ENCODE measurements at places on chromosomes 11 and 22.

- DNase-seq: no peak
These were observed 177.5 kb downstream of the TMEM135 start for GRCh38 chr11:87215236-87215635.

- no peak for DNase-seq
These were observed 94.5 kb upstream of the TOP3B start for GRCh38 chr22:22076932-22077703.

- no peak for DNase-seq
These were observed 114.2 kb upstream of the PARVA start for GRCh38 chr11:12263141-12263693.

GRCh38 chr11:123526027-123526805, 96.1 kb downstream of the GRAMD1B start:
- DNase-seq: no peak

DNA sequence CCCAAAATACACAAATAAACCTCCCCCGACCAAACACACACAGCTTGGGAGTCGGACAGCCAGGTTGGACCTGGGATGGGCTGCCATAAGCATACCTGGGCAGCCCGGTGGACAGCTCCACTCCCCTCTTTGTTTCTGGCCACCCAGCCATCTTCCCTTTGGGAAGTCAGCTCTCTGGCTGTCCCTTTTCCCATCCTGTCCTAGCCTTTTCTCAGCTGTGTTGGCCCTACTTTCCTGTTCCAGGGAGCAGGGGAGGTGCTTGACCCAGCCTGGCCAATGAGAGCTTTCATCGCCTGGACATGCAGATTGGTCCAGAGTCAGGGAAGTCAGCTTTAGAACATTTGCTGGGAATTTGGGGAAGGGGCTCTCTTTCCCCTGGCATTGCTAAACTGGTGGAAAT, 68.7 kb upstream of the NECTIN1 start:
- no peak for DNase-seq

GRCh38 chr11:124202951-124203350, 19.8 kb downstream of the OR10D3 start:
- DNase-seq: no peak

GRCh38 chr11:45107029-45107428, 39.4 kb upstream of the PRDM11 start:
- no peak for DNase-seq

- no peak for DNase-seq
These were observed 2.2 kb downstream of the PNPLA2 start for GRCh38 chr11:820655-821511.

- no peak for DNase-seq
These were observed 721.7 kb downstream of the DLG2 start for GRCh38 chr11:84905411-84905810.

DNA sequence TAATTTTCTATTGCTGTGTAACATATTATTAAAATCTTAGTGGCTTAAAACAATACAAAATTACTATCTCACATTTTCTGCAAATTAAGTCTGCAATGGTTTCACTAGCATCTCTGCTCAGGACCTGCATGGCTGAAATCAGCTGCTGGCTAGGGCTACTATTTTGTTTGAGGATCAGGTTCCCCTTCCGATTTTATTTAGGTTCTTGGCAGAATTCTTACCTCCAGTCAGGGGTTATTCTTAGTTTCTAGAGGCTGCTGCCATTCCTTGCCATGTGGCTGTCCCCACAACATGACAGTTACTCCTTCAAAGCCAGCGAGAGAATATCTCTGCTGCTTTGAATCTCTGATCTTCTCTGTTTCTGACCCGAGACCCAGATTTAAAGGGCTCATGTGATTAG, 424.5 kb upstream of the ANO5 start:
- DNase-seq: no peak

- DNase-seq: no peak
These were observed 22.0 kb upstream of the IGSF9B start for GRCh38 chr11:133978794-133979193.

GRCh38 chr11:34213366-34213765, 107.9 kb downstream of the NAT10 start:
- DNase-seq: no peak

GRCh38 chr22:43731988-43732387, 80.1 kb downstream of the EFCAB6 start:
- no peak for DNase-seq

GRCh38 chr11:134679592-134679991, 267.6 kb upstream of the B3GAT1 start:
- DNase-seq: no peak

DNA sequence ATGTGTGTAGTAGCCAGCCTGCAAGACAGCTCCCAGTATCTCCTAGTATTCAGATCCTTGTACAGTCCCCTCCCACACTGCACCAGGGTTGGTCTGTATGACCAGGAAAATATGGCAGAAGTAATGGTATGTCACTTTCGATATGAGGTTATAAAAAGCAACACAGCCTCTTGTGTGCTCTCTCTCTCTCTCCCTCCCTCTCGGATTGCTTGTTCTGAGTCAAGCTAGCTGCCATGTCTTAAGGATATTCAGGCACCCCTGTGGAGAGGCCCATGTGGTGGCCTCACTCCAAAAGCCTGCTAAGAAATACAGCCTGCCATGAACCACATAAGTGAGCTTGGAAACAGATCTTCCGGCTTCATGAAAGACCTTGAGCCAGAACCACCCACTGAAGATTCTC, 25.4 kb downstream of the FXYD6 start:
- no peak for DNase-seq

DNA sequence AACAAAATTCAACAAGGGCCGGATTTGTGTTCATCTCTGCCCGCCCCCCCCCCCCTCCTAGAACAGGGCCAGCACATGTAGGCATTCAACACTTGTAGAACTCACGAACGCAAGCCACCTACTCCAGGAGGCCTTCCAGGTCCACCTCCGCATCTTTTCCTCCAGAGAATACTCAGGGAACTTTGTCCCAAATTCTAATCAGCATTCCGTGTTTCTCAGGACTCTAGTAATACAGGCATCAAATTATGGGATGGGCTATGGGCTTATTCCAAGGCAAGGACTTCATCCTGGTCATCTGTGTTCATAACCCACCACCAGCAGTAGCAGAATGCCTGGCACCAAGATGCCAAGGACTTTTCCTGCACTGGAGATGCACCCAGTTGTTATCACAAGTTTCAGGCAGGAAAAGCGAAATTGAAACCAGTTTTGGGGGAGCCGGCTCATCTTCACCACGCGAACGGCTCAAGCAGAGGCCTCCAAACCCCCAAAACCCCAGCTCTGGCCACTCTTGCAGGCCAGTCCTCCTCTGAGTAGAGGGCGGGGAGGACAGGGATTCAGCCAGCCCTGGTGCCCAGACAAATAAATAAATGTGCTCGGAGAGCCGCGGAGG, 462 bp downstream of the UBE2L6 start:
- no peak for DNase-seq

DNA sequence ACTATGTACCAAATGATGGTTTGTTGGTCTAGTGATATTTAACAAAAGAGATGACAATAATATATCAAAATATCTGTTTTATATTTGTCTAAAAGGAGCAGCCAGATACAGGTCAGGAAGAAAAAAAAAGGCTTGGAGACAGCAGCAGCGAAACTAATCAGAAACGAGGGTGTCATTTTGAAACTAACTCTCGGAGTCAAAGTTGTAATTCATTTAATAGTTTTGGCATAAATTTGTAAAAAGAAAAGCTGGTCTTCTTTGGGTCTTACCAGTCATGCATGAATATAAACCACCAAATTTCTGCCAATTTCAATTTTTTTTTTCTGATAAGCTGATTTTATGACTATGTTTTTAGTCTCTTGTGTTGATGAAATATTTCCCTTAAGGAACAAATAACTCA, 25.5 kb downstream of the NPAT start:
- DNase-seq: no peak

DNA sequence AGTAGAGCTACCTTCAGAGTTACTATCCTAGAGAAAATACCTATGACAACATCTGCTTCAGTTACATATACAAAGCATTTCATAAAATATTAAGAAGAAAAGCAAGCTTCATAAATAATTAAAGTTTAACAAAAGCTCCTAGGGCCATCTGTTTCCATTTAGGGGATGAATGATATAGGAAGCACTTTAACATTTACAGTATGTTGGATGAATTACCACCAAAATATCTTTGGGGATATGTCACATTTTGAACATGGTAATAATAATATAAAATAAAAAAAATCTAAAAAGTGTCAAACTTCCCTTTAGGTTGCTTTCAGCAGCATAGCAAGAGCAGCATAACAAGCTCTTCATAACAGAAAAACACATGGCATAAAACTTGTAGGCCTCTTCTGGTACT, 104.6 kb downstream of the ATG16L2 start:
- DNase-seq: no peak

GRCh38 chr11:1340111-1340510, 30.7 kb upstream of the TOLLIP start:
- no peak for DNase-seq

DNA sequence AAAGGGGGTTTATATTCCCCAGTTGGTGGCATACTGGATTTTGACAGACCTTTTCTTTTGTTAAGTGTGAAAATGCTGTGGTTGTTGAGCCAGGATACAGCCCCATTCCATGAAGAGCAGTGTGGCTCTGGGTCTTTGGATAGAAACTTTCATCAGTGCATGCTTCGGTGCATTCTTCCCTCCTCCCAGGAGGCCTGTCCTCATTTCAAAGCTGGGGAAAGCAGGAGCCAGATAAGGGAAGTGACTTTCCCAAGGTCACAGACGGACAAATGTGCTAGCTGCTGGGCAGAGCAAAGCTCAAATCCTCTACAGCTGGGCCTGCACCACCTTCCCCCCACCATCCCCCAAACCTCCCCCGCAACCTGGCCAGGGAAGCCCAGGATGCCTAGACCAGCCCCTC, 184.5 kb upstream of the NTM start:
- no peak for DNase-seq

DNA sequence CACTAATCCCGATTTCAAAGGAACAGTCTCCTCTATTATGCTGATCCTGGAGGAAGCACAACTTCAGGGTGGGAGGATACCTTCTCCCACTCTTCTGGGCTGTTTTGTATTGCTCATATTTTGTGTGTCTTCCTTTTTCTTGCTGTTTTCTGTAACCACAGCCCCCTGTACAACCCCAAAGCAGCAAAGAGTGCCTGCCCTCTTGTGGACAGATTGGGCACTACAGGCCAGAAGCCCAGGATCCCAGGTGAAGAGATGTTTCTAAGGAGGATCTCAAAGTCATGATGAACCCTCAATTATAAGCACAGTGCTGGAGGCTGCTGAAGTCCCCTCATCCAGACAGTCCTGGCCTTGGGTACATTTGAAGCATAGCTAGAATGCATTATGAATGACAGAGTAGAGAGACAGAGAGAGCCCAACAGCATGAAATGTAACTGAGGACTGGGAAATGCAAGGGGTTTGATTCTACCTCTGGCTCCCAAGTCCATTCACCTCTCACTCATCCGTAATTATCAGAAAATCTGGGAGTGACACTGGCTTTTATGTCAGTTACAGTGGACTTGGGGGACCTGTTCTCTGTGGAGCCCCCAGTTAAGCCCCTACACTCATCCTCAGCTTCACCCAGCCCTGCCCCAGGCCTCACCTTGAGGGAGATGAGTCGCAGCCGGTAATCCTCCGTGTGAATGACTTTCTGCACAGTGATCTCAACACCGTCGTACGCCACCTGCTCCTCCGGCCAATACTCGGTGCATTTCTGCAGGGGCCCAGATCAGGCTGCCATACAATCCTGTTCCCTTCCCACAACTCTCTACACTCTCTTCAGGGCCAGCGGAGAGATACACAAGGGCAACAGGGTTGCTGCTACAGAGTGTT, 6.2 kb upstream of the IGSF22 start:
- peak; percentile 56 for DNase-seq

- no peak for DNase-seq
These were observed 10.5 kb upstream of the C11orf24 start for GRCh38 chr11:68282141-68282860.

DNA sequence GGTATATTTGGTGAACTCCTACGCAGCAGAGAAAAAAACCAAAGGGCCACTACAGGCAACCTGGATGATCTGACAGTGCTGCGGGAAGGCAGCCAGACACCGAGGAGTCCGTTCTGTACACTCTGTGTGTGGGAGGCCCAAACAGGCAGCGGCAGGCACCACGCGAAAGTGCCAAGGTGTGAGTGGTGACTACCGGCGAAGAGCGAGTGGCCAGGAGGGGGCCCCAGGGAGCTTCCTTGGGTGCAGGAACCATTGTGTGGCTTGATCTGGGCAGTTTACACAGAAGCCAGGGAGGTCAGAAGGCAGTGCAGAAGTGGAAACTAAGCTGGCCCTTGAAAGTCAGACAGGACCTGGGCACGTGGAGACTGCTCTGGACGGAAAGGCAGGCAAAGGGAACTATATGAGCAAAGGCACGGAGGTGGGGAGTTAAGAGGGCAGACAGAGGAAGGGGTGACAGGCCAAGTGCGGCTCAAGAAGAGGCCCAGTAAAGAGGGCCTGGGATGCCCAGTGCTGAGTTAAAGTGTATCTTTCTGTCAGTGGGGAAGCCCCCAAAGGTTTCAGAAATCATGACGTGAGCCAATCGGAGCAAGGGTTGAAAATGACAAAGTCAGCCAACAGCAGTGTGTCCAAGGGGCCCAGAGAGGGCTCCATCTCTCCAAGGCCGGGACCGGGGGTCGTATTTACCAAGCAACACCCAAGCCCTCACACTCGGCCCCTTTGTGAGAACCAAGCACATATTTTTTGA, 10.6 kb downstream of the TMEM184B start:
- no peak for DNase-seq

DNA sequence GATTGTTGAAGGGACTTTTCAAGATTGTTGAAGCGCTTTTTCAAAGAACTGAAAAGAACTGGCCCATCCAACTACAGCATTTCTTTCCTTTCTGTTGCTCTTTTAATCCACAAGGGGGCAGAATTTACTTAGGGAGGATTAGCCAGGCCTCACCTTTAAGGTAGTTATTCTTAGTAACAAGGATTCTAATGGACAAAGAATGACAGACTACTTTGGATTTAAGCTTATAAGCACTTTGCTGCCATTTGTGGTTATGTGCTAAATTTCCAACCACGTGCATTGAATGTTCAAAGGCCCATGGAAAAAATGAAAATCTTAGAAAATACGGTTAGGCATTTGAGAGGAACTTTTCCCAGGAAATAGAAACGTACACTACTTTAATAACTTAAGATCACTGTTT, 49.5 kb upstream of the HSPA8 start:
- no peak for DNase-seq

DNA sequence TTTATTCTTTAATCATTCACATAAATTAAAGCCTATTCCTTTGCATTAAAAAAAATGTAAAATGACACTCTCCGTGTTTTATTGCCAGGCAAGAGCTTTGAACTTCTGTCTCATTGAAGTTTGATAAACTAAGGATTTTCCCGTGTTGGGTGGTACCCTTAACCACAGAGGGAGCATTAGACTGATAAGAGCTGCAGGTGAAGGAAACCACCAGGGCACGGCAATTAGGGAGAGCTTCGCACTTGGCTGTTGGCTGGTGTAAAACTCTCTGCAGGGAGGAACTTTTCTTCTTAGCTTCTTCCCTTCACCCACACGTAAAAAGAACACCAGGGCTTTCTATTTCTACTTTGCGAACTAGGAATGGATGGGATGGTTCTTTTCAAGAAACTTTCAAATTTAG, 47.0 kb downstream of the CSTPP1 start:
- no peak for DNase-seq

GRCh38 chr11:59302991-59303390, 55.7 kb upstream of the OR5AN1 start:
- no peak for DNase-seq
